ENCODE measurements at places on chromosomes 13 and 19.

DNA sequence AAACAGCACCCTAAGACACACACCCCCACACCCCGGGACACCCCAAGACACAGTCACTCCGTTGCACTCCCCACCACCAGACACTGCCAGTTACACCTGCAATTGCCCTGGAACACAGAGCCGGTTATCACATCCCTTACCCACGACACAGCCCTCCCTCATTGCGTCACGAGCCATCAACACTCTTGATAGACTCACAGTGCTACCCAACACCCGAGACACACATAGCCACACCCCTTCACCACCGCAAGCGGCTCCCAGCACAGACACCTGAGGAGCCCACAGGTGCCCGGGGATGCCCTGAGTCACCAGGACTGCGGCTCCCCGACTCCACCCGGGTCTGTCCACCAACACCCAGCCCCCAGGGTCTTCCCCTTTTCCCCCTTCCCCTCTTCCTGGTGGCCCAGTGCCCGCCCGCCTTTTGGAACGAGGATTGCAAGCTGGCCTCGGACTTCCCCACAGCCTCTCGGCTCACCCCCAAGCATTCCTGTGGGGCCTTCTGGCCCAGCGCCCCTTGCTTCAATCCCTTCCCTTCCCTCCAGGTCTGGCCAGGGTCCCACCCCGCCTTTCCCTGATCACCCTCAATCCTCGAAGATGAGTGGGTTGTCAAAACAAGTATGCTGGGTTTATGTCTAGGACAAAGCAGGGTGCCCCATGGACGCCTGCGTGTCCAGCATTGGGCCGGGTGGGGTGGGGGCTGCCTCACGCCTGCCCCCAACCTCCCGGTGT lies 1.7 kb upstream of the PTGER1 start:
- no peak for DNase-seq

- DNase-seq, result no peak
These were observed 85.6 kb downstream of the KL start for GRCh38 chr13:33101835-33102234.

GRCh38 chr13:77789376-77789775 lies 91.9 kb downstream of the SLAIN1 start:
- no peak for DNase-seq

DNA sequence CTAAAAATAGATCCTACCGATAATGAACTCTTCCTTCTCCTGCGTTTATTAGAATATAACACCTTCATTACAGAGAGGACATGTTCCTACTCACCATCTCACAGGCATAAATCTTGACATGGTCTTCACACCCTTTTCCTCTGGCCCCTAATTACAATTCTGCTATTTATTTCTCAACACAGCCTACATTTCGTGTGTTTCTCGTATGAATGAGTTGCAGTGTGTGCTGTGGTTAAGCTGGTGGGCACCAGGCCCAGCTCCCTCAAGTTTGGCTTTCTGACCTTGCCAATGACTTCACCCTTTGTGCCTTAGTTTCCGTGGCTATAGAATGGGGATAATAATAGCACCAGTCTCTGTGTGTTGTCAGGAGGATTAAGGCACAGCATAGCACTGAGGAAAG lies 12.3 kb upstream of the KATNAL1 start:
- DNase-seq, result no peak

DNA sequence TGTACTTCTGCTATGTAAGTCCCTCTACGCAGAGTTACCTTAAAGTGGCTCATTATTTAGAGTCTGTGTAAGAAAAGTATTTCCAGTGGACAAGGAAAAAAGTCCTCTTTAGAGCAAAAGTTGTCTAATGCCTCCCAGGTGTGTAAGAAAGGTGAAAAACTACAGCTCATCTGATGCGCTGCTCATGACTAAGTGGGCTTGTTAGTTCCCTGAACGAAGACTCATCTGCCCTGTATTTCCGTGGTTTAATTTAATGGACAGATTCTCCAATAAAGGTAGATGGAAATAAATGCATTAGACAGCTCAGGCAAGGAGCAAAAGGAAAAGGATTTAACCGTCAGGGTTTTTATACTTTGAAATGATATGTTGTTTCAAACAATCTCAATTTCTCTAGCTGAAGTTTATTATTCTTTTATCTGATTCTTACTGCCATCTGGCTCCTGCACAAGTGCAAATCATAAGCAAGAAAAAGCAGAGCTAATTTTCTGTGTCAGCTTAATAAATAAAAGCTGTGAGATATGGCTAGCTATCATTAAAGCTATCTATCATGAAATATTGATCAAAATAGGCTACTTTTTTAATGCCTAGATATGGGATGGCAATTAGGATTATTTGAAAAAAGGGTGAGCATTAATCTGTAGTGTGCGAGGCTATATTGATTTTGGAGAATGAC lies 73.7 kb upstream of the PCDH9 start:
- no peak for DNase-seq

DNA sequence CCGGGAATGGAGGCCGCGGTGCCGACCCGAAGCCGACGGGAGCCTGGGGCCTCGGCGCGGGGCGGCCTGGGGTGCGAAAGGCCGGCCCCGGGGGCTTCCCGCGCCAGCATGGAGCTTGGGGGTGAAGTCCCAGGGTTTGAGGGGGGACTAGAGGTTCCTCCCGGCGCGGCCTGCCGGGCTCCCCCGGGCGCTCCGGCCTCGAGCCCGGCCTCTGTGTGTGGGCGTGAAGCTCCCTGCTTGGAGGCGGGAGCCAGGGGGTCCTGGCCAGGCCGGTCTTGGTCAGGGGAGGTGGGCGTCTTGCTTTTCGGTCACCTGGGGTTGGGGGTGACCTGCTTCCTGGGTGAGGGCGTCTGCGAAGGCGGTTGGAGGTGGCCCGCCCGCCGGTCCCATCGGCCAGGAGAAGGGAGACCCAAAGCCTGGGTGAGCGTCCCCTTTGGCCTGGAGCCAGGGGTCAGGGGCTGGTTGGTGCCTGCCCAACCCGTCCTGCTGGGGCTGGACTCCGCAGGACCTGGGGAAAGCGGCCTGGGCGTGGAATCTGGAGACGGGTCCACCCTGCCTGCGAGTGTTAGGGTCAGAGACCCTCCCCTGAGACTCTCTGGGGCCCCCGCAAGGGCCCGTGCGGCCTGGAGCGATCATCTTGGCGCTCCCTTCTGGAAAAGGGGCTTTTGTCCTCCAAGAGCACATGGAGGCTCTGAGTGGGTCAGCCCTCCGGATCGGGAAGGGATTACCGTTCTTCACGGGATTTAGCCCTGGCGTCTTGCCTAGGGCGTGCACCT lies 535 bp downstream of the BSG start:
- no peak for DNase-seq

DNA sequence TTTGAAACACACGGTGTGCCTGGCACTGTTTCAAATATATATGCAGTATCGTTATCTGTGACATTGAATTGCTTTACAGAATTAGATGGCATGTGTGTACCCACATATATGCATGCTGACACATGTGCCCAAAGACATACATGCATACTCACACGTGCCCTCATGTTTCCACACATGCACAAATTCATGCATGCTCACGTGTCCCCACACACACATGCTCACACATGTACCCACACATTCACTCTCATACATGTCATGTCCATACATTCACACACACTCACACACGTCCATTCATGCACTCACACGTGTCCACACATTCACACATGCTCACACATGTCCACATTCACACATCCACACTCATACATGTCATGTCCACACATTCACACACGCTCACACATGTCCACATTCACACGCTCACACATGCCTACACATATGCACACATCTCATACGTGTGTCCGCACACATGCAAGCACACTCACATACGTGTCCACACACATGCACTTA lies 17.9 kb upstream of the C13orf46 start:
- DNase-seq, result no peak

DNA sequence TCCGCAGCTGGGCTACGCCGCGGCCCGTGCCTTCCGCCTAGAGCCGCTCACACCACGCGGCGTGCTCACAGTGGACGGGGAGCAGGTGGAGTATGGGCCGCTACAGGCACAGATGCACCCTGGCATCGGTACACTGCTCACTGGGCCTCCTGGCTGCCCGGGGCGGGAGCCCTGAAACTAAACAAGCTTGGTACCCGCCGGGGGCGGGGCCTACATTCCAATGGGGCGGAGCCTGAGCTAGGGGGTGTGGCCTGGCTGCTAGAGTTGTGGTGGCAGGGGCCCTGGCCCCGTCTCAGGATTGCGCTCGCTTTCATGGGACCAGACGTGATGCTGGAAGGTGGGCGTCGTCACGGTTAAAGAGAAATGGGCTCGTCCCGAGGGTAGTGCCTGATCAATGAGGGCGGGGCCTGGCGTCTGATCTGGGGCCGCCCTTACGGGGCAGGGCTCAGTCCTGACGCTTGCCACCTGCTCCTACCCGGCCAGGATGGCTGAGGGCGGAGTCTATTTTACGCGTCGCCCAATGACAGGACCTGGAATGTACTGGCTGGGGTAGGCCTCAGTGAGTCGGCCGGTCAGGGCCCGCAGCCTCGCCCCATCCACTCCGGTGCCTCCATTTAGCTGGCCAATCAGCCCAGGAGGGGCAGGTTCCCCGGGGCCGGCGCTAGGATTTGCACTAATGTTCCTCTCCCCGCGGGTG lies 7.4 kb downstream of the DBP start:
- no peak for DNase-seq

DNA sequence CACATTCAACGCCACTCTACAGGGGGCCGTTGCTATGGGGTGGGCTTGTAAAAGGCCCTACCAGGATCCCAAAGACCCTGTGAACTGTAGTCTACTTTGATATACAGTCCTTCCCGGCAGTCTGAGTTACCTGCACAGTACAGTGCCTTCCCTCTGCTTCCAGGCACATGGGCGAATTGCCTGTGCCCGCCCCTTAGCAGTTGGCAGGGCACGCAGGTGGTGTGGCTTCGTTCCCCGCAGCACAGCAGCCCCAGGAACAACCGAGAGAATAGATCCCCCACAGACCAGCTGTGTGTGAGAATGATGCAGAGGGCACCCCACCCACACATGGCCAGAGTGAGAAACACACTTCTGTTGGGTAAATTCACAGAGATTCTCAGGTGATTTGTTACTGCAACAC lies 60.6 kb downstream of the MRPL57 start:
- no peak for DNase-seq

DNA sequence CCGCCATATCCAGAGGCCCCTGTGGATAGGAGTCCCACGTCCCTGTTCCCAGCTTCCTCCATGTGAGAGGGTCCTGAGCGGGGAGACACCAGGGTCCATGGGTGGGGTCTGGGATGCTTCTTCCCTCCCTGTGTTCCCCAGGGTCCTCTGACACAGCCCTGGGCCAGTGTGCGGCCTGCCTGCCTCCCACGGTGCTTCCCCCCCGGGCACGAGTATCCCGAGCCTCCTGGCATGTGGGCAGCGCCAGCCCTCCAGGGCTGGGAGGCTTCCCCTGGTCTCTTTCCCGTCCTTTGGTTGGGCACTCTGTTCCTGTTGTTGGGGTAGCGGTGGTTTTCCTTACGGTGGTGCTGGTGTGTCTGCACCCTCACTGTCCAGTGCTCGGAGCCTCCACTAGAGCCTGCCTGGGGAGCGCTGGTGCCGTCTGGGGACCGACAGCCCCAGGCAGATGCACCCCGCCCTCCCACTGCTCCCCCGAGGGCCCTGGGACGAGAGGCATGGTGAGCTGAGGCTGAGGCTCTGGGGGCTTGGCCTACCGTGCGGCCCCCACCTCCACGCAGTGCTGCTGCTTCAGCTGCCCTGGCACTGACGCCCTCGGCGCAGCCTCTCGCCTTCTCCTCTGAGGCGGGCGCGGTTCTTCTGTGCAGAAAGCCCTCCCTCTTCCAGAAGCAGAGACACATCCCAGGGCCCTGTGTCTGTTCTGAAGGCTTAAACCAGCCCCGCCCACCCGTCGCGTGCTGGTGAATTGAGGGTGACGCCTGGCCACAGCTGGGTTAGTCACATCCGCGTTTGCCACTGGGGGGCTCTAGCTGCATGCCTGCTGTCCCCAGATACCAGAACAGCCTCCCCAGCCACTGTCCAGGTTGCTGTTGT lies 27.9 kb downstream of the PLEKHJ1 start:
- DNase-seq, result no peak

DNA sequence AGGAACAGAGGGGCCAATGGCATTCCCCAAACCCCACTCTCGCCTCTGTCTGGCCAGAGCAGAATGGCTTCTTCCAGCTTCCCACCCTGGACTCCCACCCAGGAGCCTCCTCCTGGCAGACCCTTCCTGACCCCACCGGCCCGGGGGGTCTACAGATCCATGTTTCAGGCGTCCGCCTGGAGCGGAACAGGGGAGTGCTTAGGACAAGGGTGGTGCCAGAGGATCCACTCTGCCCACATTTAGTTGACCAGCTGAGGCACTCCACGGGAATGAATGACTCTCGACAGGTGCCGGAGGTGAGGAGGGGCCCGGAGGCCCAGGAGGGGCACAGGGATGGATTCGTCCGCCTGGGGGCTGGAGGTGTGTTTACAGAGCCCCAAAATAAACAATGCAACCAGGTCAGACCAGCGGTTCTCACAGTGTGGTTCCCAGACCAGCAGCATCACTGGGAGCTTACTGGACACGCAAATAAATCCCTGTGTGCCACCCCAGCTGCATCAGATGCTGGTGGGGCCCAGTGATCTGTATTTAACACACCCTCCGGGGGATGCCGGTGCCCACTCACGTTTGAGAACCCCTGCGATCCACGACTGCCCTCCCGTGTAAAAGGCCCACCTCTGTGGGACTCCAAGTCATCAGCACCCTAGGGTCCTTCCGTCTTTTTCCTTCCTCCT lies 15.1 kb upstream of the NCCRP1 start:
- DNase-seq, result no peak

- no peak for DNase-seq
These were observed 110.2 kb downstream of the KLF5 start for GRCh38 chr13:73168953-73169401.

- no peak for DNase-seq
These were observed 44.9 kb upstream of the USPL1 start for GRCh38 chr13:30572859-30573275.
